Liver (tissue), 10 donors: ENCODE measurements at places on chromosomes 7 and 10.

- no peak overlapping the region for H3K27ac ChIP-seq
- H3K4me3 ChIP-seq, result no peak overlapping the region
- H3K36me3 ChIP-seq, result no peaks in the 10 kb centered on the region
- DNase-seq, result no peak
- no peaks in the 10 kb centered on the region for H3K27me3 ChIP-seq
Observed at GRCh38 chr7:126529833-126530232, 722.9 kb downstream of the GRM8 start.

DNA sequence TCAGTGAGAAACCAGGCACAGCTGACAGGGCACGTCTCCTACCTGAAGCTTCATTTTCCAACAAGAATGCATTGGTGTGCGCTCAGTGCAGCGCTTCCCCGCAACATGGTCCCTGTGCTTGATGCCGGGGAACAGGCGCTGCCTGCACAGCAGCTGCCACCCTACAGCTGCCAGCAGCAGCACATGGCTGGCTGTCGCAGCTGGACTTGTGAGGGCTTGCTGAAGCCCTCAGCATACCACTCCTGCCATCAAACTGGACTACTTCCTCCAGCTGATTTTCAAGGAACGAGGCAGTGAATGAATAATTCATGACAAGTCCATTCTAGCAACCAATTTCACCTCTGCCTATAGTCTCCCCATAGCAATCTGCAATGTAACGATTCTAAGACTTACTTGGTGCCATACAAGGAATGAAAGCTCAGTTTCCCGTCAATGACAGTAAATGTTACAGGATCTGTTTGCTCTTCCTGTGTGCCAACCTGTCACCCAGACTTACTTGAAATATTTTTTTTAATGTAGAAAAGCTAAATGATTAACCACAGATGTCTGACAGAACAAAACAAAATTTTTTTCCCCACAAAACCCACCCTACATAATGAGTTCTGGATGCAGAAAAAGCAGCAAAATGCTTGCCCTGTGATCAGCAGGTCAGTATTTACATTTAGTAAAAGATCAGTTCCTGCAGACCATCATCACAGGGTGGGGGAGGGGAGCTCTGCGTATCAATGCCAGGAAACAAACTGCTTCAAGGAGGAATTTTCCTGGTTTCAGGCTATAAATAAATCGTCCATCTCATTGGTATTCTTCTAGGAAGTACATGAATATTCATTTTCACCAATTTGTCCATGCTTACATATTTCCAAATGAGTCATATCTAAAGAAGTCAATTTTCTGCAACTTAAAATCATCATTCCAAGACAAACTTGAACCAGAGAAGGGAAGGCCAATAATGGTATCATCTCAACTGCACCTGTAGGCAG, 140.6 kb downstream of the ALOX5 start:
- H3K27me3 ChIP-seq, result no peaks in the 10 kb centered on the region
- DNase-seq, result no peak
- H3K36me3 ChIP-seq, result no peaks in the 10 kb centered on the region
- H3K4me1 ChIP-seq, result peaks cover 4% of the 10 kb centered on the region
- no peak overlapping the region for H3K4me3 ChIP-seq

GRCh38 chr10:58436071-58436470, 50.9 kb downstream of the TFAM start:
- DNase-seq, result no peak
- no peaks in the 10 kb centered on the region for H3K27me3 ChIP-seq
- no peak overlapping the region for H3K4me3 ChIP-seq
- no peaks in the 10 kb centered on the region for H3K4me1 ChIP-seq

- no peak overlapping the region for H3K4me3 ChIP-seq
- DNase-seq, result no peak
- peaks cover 4% of the 10 kb centered on the region for H3K36me3 ChIP-seq
- no peaks in the 10 kb centered on the region for H3K27me3 ChIP-seq
- no peaks in the 10 kb centered on the region for H3K4me1 ChIP-seq
Observed at GRCh38 chr7:72603073-72603472, 190.9 kb upstream of the CALN1 start.
